Gastroesophageal sphincter (tissue), 4 donors: ENCODE measurements at places on chromosomes 7 and 10. TPM values are rescaled to one million over a fixed set of nuclear protein-coding genes. Genes with fewer than 3 reads are reported as not detected.

The ARHGAP22 gene
- 5.8 TPM for total RNA-seq

The HOXA6 gene
- total RNA-seq = not detected

The RAB19 gene
- total RNA-seq = not detected

The HABP2 gene
- not detected for total RNA-seq

The PDE6C gene
- total RNA-seq = not detected

The LRIT2 gene
- total RNA-seq = not detected

The FGL2 gene
- 756 TPM for total RNA-seq

The ANKRD22 gene
- 0.96 TPM for total RNA-seq

The CLEC5A gene
- total RNA-seq = 0.13 TPM

The CYP3A5 gene
- 1.8 TPM for total RNA-seq

The ACTL6B gene
- total RNA-seq = not detected

The IL15RA gene
- total RNA-seq = 20.2 TPM

The CFAP69 gene
- 6.1 TPM for total RNA-seq

The PGAM2 gene
- 3.2 TPM for total RNA-seq
